ENCODE measurements at places on chromosomes 6 and 20. TPM values are rescaled to one million over a fixed set of nuclear protein-coding genes. Genes with fewer than 3 reads are reported as not detected.

BNIP5 gene
- total RNA-seq: not detected

HRH3 gene
- total RNA-seq: not detected

MAP1LC3A gene
- total RNA-seq: 72.1 TPM

C6orf58 gene
- not detected for total RNA-seq

XKR7 gene
- not detected for total RNA-seq

Data from sciatic nerve (tissue), 2 donors.